Activated B cell treated with CpG ODN at 0.5 μM for 24 hours (primary cell): ENCODE measurements at places on chromosomes 2 and 18. TPM values are rescaled to one million over a fixed set of nuclear protein-coding genes. Genes with fewer than 3 reads are reported as not detected.

The GALNT14 gene
- total RNA-seq, result 6.6 and 7.9 TPM in 2 replicates

The AQP12A gene
- total RNA-seq, result not detected in 2 replicates

The CPO gene
- not detected in 2 replicates for total RNA-seq

The SERPINB4 gene
- total RNA-seq, result not detected in 2 replicates

The OTOS gene
- not detected in 2 replicates for total RNA-seq

The CELF4 gene
- not detected in 2 replicates for total RNA-seq

The LYPD1 gene
- total RNA-seq, result not detected in 2 replicates

The COL6A3 gene
- total RNA-seq, result 0.02 and 0.05 TPM in 2 replicates

The WNT10A gene
- 26.9 and 31.8 TPM in 2 replicates for total RNA-seq

The DAW1 gene
- total RNA-seq, result not detected in 2 replicates

The GAREM1 gene
- total RNA-seq, result not detected in 2 replicates

The RAMP1 gene
- 3.9 and 4.4 TPM in 2 replicates for total RNA-seq

The FAM168B gene
- 59.9 and 62.5 TPM in 2 replicates for total RNA-seq

The C2orf81 gene
- total RNA-seq, result 3.9 and 5.5 TPM in 2 replicates

The PARD6G gene
- total RNA-seq, result not detected in 2 replicates

The SERPINB2 gene
- 0.33 TPM in 1 of 2 replicates, not detected in the other for total RNA-seq

The MARCHF4 gene
- not detected in 2 replicates for total RNA-seq

The TRIB2 gene
- total RNA-seq, result 17.7 and 19.3 TPM in 2 replicates

The SH2D6 gene
- 0.83 and 1.6 TPM in 2 replicates for total RNA-seq

The PROKR1 gene
- total RNA-seq, result 0.05 and 0.09 TPM in 2 replicates

The G6PC2 gene
- not detected in 2 replicates for total RNA-seq

The ARHGEF4 gene
- 0.29 and 0.39 TPM in 2 replicates for total RNA-seq

The ARHGAP28 gene
- not detected in 2 replicates for total RNA-seq

The CRYGD gene
- total RNA-seq, result not detected in 2 replicates

The KLF7 gene
- total RNA-seq, result 31.7 and 35.8 TPM in 2 replicates

The GATA6 gene
- not detected in 2 replicates for total RNA-seq

The NEU4 gene
- total RNA-seq, result 0.10 and 0.31 TPM in 2 replicates

The ST8SIA5 gene
- total RNA-seq, result not detected in 2 replicates

The CHRNG gene
- not detected in 2 replicates for total RNA-seq

The OSR1 gene
- not detected in 2 replicates for total RNA-seq

The NT5C1B gene
- not detected in 2 replicates for total RNA-seq

The PDE1A gene
- not detected in 2 replicates for total RNA-seq

The KCNJ3 gene
- not detected in 2 replicates for total RNA-seq

The CLEC4F gene
- not detected in 2 replicates for total RNA-seq

The DNAJC5G gene
- total RNA-seq, result not detected in 2 replicates

The PRADC1 gene
- total RNA-seq, result 4.6 and 4.7 TPM in 2 replicates

The PLA2R1 gene
- not detected in 2 replicates for total RNA-seq

The IL1R2 gene
- not detected in 2 replicates for total RNA-seq

The RGPD8 gene
- 16.4 and 26.6 TPM in 2 replicates for total RNA-seq

The POTEJ gene
- not detected in 2 replicates for total RNA-seq

The LIMS2 gene
- 5.1 and 5.3 TPM in 2 replicates for total RNA-seq

The RAX gene
- total RNA-seq, result not detected in 2 replicates

The PRKAG3 gene
- total RNA-seq, result not detected in 2 replicates

The NT5DC4 gene
- total RNA-seq, result 1.4 and 2.1 TPM in 2 replicates

The EMX1 gene
- 0.22 TPM in 1 of 2 replicates, not detected in the other for total RNA-seq

The CEBPZOS gene
- 29.2 and 35.5 TPM in 2 replicates for total RNA-seq

The TMEM182 gene
- 3.1 and 3.9 TPM in 2 replicates for total RNA-seq
